Stimulated activated CD8-positive, alpha-beta memory T cell treated with anti-CD3 and anti-CD28 coated beads, Interleukin-4, amount 100 ng/mL, for 4 hours (primary cell): ENCODE measurements at places on chromosomes 7 and 10.

- DNase-seq = no peak
Measured at GRCh38 chr10:60148266-60148840, 241.3 kb downstream of the ANK3 start.

- DNase-seq = no peak
Measured at GRCh38 chr7:149475121-149476045, 14.5 kb upstream of the ZNF777 start.

GRCh38 chr7:107501593-107501992 lies 31.7 kb downstream of the GPR22 start:
- DNase-seq = no peak

- no peak for DNase-seq
Measured at GRCh38 chr7:81573128-81573527, 196.7 kb downstream of the HGF start.

DNA sequence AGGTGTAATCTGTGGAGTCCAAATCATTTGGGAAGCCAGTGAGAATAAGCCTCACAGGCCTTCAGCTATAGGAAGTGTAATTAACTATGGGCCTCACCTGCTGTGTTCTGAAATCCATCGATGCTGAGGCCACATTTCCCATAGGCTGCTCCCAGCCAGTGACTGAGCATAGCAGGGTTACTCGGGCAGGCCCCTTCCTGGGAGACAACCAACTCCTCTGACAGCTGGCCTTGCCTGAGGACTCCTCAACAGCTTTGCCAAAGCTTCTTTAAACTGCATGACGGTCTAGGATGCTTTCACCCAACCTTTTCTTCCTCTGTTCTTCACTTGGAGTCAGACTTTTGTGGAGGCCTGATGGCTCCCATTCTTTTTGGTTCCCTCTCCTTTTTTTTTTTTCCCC lies 63.8 kb upstream of the SMNDC1 start:
- no peak for DNase-seq

- DNase-seq = no peak
Measured at GRCh38 chr7:157438121-157439025, 101.6 kb downstream of the DNAJB6 start.

DNA sequence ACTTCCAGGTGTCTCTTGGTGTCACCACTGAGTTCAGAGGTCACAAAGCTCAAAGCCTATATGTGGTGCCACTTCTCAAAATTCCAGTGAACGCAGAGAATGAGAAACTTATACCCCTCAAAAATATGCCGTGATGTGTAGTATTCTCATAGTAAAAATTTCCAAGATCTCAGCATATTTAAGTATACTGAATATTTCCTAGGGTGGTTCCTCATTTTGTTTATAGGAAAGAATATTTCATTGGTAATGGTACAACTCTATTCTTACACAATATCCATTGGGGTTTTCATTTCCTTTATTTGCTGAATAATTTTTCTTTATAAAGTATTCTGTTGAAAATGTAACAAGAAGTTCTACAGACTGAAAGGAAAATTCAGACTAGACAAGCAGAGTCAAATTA lies 58.9 kb upstream of the ADO start:
- DNase-seq = no peak

DNA sequence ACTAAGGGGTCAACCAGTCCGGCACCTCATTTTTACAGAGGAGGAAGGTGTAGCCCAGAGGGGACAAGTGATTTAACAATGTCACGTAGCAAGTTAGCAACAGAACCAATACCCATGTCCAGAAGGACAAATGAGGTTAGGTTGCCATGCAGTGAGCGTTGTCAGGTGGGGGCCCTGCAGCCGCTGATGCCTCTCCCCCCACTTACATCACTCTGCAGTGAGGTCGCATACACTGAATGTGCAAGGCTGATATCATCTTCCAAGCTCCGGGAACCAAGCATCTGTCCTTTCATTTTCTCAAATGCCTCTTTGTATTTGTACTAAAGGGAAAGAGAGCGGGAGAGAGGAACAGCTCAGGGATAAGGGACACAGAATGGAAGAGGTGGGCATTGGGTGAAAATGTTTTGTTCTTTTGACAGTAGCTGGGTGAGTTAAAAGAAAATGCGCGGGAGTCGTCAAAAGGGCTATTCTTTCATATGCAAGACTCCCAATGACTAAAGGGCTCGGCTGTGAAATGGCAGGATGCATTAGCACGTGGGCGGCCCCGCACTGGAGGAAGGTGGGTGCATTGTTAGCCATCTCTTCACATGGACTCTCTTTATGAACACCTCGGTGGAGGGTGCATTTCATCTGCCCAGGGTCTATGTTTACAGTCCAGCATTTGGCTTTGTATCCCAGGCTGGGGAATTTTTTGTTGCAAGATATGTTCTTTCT lies 49.7 kb downstream of the NRAP start:
- DNase-seq = no peak

GRCh38 chr10:69792341-69792740 lies 9.4 kb upstream of the COL13A1 start:
- DNase-seq = no peak

DNA sequence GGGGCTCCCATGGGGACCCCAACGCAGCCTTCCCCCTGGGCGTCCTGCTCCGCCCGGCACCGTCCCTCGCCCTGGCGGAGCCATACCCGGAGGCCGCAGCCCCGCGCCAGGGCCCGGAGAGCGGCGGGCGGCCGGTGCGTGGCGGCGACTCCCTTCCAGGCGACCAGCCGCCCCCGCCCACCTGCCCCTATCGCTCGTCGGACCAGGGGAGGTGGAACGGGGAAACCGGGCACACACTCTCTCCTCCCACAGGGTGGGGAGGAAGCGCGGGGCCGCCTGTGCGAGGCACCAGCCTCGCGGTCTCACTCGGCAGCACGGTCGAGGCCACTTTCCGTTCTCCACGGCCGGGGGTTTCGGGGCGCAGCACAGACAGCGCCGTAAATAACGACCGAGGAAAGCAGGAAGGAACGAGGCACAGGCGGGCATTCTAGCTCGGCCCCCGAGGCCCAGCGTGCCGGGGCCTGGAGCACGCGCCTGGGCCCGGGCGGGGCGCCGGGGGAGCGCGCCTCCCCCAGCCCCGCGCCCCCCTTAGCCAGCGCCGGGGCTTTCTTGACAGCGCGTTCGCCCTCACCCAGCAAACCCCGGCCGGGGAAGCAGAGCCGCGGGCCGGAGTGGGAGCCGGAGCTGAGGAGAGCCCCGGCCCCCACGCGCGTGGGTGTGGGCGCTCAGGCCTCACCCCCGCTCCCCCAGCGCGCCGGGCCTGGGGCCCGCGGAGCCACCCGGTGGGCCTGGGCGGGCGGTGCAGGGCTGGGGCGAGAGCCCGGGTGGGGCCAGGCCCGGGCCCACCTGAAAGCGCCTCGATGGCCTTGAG lies 936 bp downstream of the IGF2BP3 start:
- DNase-seq = no peak

- no peak for DNase-seq
Measured at GRCh38 chr7:40033826-40034225, 83.8 kb downstream of the CDK13 start.

DNA sequence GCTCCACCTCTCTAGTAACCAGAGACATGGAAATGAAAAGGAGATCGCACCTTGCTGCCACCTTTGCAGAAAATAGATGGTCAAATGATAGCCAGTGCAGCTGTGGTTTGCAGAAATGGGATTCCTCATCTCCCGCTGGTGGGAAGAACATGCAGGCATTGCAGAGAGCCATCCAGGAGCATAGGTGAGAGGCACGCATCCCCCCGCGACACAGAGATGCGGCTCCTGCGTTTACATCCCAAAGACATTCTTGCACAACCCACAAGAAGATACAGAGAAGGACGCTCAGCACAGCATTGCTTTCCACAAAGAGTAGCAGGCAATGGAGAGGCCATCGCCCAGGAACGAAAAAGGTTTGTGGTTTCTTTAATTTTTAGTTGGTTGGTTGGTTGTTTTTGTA lies 56.2 kb downstream of the OAT start:
- no peak for DNase-seq

DNA sequence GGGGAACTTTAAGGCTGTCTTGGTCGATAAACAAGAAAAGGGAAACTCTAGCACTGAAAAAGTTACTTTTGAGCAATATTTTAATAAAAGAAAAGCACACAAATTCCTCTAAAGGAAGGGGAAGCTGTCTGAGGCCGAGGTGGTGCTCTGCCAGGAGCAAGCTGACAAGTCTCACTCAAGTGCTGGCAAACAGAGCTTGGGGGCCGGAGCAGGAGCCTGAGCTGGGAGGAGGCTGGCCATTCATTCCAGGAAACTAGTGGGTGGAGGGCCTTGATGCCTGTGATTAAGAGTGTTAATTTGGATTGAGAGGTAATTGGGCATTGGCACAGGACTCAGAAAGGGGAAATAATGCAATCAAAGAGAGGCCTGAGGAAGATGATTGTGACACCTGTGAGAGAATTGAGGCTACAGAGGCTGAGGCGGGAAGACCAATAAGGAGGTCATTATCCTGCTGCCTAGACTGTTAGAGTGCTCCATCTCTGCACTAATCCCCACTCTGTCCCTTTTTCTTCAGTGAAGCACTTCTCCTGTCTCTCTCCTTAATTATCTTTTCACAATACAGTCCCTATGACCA lies 154.9 kb upstream of the COL1A2 start:
- no peak for DNase-seq

DNA sequence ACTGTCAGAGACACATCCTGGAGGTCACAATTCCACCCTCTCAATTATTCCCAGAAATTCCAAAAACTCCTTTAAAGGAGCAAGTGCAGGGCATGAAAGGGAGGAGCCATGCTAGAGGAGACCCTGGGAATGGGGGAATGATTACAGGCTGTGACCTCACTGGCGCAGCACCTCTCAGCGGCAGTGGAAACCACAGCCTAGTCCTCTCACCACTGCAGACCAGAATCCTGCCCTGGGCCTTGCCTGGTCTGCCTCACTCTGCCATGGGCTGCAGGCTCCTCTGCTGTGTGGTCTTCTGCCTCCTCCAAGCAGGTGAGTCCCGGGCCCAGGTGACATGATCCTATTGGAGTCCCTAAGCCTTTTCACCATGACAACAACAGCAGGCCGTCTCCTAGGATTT lies 50.5 kb upstream of the PRSS58 start:
- DNase-seq = no peak

DNA sequence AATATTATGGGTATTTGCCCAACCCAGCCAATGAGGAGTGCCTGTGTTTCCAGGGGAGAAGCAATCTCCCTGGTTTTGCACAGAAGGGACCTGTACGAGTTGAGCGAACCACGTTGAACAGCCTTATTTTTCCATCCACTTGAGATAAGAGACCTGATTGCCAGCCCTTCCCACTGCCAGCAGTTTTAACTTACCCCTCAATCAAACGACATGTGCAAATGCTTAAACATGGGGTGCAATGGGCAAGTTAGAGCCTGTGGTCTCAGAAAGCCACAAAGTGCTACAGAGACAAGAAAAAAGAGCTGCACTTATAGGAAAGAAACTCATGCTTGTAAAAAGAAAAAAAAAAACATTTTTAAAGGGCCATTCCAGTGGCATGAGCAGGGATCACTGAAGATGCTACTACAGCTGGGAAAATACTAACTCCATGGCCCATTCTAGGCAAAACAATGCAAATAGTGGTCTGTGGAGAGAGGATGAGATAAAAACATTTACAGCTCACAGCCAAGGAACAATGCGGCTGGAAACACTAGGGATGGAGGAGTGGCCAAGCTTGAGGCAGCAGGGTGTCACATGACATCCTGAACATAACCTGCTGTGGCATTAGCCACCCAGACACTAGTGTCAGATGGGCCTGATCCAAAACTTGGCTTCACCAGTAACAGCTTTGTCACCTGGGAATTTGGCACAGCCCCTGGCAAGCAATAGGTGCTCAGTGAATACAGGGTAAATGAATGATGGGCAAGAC lies 162.8 kb downstream of the ELMO1 start:
- no peak for DNase-seq

DNA sequence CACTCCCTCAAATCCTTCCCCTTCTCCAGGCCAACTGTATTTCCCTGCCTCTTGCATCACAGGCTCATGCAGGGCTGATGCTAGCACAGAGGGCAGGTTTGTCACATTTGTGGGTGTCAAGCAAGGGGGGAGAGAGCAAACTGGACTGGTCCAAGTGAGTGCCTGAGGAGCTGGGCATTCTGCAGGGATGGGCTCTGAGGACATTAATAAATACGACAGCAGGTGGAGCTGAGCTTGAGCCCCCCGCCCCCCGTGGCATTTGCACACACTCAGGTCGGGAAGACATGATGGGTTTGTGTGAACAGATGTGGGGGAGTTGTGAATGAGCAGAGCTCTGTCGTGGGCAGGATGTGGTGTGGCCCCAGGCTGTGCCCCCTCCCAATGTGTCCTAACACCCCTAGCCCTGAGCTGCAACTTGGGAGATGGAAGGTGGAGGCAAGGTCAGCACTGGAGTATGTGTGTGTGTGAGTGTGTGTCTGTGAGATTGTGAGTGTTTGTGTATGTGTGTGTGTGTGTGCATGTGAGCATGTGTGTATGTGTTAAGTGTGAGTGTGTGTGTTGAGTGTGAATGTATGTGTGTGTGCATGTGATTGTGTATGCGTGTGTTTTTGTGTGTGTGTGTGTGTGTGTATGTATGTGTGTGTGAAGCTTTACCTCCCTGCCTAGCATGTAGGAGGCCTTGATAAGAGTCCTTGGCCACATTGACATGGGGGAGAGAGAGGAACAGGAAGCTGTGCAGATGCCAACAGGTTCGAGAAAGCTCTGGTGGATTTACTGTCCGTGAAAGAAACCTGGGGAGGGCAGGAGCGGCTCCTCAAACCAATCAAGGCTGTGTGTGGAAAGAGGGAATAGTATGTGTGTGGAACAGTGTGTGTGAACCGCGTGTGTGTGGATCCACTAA lies 9.1 kb downstream of the RASSF4 start:
- DNase-seq = no peak

DNA sequence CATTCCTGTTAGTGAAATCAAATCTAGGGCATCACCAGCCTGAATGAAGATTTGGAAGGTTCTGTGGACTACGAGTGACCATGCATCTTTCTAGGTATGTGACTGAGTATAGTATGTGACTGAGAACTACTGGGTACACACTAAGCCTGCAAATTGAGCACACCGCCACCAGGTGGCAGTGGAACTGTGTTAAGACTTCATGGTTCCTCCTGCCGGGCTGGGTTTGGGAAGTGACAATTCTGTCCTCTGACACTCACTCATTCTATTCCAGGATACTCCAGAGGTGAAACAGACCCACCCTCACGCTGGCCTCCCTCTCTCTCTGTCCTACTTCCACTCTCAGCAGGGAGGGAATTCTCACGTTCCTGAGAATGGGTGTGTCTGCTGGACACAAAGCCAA lies 84.0 kb upstream of the TMEM248 start:
- DNase-seq = no peak
